Stimulated activated CD8-positive, alpha-beta memory T cell treated with anti-CD3 and anti-CD28 coated beads, Interleukin-2, amount 100 ng/mL, for 1 hour (primary cell): ENCODE measurements at places on chromosomes 11 and 22.

DNA sequence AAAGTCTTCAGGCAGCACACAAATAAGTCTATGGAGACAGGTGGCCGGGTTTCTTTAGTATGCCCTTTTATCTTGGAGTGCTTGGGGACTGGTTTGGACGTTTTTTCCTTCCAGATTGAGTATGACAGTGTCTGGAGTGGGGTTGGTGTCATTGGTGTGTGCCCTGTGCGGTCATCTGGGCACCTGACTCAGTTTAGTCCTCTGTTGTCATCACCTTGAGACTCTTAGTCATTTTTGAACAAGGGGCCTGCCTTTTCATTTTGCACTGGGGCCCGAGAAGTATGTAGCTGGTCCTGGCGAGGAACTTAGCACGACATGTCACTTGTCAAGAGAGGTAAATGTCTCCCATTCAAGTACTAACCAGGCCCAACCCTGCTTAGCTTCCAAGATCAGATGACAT lies 27.2 kb upstream of the MYO18B start:
- DNase-seq, result no peak

DNA sequence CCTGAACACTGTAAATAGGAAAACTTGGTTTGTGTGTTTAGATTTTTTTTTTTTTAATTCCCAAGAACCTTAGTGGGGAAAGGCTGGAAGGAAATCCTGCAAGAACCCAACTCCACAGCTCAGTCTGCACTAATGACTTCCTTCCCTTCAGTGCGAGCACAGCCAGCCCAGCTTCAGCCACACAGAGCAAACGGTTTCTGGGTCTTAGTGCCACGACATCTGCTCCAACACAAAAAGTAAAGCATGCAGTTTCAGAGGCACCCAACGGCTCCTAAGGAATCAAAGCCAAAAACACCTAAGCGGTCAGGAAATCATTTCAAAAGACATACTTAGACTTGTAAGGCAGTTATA lies 236.1 kb downstream of the TTC28 start:
- no peak for DNase-seq

DNA sequence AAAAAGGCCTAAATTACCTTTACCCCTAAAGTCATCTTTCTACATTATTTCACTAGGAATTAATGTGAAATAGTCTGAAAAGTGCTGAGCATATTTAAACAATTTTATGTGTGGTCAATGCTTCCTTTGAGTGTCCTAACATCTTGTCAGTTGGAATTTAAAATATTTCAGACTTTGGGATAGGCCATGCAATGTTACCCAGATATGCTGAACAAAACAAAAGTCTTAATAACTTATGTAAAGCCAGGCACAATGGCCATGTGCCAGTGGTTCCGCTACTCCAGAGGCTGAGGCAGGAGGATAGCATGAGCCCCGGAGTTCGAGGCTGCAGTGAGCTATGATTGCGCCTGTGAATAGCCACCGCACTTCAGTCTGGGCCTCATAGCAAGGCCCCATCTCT lies 137.4 kb downstream of the CADM1 start:
- DNase-seq, result no peak

DNA sequence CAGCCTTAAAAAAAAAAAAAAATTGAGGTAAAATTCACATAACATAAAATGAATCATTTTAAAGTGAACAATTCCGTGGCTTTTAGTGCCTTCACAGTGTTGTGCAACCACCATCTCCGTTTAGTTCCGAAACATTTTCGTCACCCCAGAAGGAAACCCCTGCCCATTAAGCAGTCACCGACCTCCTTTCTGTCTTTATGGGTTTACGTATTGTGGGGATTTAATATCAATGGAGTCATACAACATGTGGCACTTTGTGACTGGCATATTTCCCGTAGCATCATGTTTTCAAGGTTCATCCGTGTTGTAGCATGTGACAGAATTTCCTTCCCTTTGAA lies 65.5 kb downstream of the BCR start:
- no peak for DNase-seq

GRCh38 chr11:70483917-70484316 lies 85.6 kb downstream of the CTTN start:
- DNase-seq, result no peak

- no peak for DNase-seq
Observed at GRCh38 chr11:83132191-83132590, 24.7 kb upstream of the PCF11 start.

DNA sequence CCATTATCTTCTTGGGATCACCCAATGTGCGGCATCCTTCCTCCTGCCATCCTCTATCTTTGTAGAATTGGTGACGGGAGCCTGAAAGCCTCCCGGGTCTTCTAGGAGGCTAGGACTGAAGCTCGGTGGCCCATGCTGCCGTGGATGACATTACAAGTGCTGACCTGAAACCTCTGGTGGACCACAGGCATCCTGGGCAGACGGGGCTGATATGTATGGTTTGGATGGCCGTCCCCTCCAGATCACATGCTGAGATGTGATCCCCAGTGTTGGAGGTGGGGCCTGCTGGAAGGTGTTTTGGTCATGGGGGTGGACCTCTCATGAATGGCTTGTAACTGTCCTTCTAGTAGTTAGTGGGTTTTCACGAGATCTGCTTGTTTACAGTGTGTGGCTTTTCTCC lies 1525.8 kb downstream of the BRD1 start:
- no peak for DNase-seq

DNA sequence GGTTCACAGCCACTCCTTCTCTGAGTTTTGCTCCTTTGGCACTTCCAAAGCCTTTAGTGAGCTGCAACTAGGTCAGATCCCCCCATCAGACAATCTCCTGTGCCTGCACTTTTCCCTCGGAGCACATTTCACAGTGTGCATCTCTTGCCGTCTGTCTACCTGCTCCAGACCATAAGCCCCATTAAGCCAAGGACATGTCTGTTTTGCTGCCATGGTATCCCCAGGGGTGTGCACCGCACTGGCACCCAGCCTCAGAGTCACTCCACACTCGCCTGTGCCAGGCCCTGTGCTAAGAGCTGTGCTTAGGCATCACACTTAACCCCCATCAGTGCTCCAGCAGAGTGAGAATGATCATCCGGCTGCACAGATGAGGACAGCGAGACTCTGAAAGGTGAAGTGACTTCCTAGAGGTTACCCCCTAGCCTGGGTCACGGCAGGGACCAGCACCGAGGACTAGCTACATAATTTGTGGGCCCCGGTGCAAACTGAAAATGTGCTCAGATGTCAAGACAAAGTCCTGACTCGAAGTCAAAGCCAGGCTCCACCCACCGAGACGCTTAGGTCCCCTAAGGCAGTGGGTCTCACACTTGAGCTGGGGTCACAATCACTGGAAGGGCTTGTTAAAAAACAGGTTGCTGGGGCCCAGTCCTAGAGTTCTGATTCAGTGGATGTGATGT lies 33.9 kb downstream of the ARRB1 start:
- no peak for DNase-seq

- no peak for DNase-seq
Observed at GRCh38 chr22:43163241-43163795, 12.0 kb downstream of the TSPO start.

GRCh38 chr11:12640926-12641849 lies 33.0 kb upstream of the TEAD1 start:
- DNase-seq, result no peak

GRCh38 chr11:70031631-70032469 lies 46.3 kb upstream of the ANO1 start:
- DNase-seq, result no peak

GRCh38 chr22:18044548-18045271 lies 20.3 kb upstream of the MICAL3 start:
- DNase-seq, result no peak

DNA sequence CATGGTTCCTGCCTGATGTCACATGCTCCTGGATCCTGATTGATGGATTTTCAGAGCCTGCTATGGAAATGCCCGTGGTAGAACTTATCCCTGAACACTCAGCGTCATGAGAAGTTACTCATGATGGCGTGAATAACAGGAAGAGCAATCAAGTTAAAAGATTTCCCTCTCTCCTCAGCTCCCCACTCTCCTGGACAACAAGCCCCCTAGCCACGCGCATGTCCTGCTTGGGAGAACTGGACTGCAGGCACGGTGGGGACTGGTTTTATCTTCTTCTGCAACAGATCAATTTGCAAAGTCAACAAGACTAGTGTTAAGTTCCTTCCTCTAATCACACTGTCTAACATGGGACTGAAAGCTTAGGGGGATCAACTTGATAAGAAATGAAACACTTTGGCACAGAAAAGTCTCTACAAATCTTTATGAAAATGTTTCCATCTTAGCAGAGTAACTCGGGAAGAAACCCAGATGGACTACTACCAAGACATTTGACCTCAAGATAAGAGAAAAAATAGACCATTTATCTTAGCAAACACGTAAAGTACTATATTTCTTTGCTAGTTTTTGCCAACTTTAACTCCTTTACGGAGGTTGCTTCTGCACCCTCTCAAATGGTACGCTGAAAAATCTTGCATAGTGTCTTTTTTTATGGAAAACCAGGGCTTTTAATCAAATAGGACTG lies 27.6 kb downstream of the POU2AF1 start:
- no peak for DNase-seq

GRCh38 chr22:19407649-19408606 lies 23.6 kb downstream of the HIRA start:
- DNase-seq, result no peak

GRCh38 chr11:104705490-104706190 lies 192.6 kb downstream of the CASP12 start:
- peak; percentile 46 for DNase-seq

GRCh38 chr11:131511794-131512193 lies 141.4 kb downstream of the NTM start:
- DNase-seq, result no peak

DNA sequence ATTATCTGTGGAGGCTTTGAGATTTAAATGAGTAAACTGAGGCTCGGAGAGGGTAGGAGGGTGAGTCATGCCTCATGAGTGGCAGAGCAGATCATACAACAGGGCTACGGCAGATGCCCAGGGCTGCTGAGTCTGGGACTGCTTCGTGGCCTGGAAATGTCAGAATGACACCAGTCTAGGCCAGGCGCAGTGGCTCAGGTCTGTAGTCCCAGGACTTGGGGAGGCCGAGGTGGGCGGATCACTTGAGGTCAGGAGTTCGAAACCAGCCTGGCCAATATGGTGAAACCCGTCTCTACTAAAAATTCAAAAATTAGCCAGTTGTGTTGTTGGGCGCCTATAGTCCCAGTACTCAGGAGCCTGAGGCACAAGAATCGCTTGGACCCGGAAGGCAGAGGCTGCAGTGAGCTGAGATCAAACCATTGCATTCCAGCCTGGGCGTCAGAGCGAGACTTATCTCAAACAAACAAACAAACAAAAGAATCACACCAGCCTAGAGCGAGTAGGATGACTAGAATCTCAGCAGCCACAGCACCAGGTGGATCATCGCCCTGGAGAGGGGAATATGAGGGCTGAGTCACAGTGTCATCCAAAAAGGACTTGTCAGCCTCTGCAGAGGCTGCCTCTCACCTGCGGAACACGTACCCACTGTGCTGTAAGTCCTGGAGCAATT lies 48.6 kb upstream of the ADA2 start:
- DNase-seq, result no peak

DNA sequence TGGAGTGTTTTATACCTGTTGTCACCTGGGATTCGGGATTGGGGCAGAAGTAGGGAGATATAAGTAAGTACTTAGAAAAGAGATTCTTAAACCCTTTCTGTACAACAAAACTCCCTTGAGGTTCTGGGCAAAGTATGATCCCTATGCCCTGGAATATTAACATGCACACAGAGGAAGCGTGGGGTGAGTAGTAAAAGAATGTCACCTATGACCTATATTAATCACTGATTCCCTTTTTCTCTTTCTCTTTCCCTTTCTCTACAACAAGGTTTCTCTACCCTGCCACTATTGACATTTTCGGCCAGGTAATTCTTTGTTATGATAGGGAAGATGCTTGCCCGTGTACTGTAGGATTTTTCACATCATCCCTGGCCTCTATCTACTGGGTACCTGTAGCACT lies 209.7 kb upstream of the PLET1 start:
- DNase-seq, result no peak

- DNase-seq, result no peak
Observed at GRCh38 chr22:22865311-22866072, 22.1 kb upstream of the IGLL5 start.

GRCh38 chr11:119378851-119379465 lies 2.5 kb downstream of the USP2 start:
- no peak for DNase-seq

GRCh38 chr11:69351460-69351859 lies 57.5 kb downstream of the MYEOV start:
- DNase-seq, result no peak

DNA sequence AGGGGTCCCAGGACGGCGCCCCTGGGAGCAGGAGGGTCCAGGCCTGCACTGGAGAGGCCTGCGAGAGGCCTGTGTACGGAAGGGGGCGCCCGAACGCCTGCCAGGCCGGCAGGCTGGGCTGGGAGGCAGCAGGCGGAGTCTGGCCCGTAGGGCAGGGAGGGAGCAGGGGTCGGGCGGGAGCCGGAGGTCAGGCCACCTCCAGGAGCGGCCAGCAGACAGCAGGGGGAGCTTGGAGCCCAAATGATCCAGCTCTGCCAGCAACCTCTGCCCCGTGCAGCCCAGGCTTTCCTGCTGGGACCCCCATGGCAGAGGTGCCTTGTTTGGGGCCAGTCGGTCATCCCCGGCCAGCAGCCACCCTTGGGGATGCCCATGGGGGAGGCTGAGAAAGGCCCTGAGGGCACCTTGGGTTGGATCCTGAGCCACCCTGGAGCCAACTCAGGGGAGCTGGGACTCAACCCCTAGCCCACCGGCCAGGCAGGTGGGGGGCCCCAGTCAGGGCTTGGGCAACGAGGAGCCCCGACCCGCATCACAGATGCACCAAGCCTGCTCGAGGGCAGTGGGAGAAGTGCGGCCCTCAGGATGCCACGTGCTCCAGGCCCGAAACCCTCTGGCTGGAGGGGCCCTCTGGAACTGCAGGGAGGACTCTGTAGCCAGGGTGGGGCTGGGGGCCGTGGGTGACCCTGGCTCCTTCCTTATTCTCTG lies 9.6 kb upstream of the SYT8 start:
- no peak for DNase-seq

DNA sequence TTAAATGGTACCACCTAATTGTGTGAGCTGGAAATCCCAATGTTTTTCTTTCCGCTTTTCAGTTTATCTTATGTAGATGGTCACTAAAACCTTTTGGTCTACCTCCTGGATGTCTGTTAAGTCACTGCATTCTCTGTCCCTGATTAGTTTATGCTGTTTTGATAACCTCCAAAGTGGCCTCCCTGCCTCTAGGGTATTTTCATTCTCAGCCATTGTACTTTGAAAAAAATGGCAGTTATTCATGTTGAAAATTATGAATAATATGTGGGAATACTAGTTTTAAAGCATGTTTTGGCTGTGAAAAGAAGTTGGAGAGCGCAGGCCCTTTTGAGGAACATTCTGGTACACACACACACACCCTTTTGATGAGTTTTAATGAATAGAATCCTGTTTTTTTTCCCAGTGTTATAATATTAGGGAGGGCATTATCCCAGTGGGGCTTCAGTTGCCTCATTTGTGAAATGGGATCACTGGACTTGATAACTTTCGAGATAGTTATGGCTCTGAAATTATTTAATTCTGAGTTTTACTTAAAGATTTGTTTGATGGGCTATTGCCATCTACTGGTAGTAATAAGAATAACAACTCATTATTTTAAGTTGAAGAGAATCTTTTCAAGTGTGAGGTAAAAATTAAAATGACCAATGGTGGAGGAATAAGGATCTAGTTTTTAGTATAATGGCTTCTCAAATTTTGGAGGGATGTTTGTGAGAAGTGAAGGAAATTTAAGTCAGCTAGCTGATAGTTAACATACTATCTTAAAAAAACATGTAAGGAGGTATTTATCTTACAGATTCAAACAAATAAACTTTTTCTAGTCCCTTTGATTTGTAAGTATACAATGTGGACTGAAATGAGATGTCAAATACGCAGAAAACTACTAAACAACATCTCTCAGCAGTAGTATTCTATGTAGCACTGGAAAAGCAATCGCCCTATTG lies 3.9 kb downstream of the FDX1 start:
- no peak for DNase-seq

- no peak for DNase-seq
Observed at GRCh38 chr11:4480577-4481239, 1.7 kb upstream of the OR52K1 start.
